ENCODE measurements at places on chromosomes 16 and 17. TPM values are rescaled to one million over a fixed set of nuclear protein-coding genes. Genes with fewer than 3 reads are reported as not detected.

DNA sequence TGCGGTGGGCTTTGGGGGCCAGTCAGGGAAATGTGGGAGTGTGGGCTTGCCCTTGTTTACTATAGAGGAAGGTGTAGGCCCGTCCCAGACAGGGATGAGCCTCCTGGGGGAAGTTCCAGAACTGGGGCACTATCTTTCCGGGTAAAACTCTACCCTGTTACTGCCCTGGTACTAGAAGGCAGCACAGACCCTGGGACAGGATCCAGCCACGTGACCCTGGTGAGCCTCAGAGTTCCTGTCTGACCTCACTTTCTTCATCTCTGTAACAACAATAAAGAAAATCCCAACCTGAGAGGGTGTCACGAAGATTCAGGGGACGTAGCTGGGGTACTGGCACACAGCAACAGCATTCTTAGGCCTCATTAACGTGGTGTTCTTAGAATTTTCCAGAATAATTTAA, 239.6 kb upstream of the FOXF1 start:
- no peak for DNase-seq

DNA sequence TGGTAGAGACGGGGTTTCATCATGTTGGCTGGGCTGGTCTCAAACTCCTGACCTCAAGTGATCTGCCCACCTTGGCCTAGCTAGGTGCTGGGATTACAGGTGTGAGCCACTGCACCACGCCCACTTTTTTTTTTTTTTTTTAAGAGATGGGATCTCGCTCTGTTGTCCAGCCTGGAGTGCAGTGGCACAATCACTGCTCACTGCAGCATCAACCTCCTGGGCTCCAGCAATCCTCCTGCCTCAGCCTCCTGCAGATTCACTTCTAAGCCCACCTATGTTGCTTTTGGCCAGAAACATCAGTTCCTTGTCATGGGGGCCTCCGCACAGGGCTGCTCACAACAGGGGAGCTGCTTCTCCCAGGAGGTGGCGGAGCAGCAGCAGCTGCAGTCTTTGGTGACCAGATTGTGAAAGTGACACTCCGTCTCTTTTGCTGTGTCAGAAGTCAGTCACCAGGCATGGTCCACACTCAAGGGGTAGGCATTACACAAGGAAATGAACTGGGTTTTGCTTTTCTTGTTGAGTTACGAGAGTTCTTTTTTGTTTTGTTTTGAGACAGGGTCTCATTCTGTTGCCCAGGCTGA, 4.5 kb upstream of the NME4 start:
- DNase-seq = no peak

OXLD1 gene
- total RNA-seq = 49.7 TPM

DNA sequence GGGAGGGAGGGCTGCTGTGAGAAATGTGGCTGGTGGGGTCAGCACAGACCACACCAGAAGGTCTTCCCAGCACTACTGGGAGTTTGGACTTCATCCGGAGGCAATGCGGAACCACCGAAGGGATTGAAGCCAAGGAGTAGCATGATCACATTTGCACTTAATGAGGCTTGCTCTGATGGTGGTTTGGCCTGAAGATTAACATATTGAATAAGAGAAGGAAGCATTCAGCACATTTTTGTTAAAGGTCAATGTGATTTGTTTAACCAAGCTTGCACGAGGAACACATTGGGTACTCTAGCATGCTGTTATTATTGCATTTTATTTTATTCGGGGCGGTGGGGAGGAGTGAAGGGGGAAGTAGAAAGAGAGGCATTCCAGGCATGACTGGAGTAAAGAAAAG, 378.6 kb downstream of the UTP18 start:
- no peak for DNase-seq

DNA sequence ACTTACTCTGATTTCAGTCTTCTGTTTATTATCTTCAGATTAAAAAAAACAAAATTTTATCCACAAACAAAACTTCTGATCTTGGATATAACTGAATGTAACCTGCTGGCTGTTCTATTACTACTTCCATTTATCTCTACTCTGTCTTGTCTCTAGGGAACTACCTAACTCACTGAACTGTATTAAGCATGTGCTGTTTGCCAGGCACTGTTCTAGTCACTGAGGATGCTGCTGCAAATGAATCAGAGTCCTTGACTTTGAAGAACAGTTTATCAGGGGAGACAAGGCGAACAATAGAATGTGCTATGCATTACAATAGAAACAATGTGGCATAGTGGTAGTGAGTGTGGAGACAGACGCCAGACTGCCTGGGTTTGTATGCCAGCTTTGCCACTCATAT, 2.3 kb upstream of the ANKRD40 start:
- no peak for DNase-seq

GRCh38 chr17:35080536-35080935, 17.0 kb upstream of the RFFL start:
- no peak for DNase-seq

- peak; percentile 42 for DNase-seq
Measured at GRCh38 chr16:73196670-73197069, 148.7 kb upstream of the ZFHX3 start.

DNA sequence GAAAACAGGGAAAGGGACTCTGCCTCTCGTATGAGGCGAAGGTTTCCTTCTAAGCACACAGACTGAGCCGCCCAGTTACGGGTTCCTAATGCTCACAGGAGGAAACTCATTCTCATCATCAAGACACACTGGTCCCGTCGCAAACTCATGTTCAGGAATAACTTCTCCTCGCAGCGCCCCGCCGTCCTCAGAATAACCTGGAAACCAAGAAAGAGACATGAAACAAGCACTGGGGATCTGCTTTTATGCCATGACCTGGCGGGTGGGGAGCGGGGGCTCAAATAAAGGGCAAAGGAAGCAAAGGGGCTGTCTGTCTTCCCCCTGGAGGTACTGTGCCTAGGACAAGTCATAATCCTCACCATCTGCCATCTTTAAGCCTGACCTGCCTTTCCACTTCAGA, 31.3 kb downstream of the WIPI1 start:
- DNase-seq = no peak

DNA sequence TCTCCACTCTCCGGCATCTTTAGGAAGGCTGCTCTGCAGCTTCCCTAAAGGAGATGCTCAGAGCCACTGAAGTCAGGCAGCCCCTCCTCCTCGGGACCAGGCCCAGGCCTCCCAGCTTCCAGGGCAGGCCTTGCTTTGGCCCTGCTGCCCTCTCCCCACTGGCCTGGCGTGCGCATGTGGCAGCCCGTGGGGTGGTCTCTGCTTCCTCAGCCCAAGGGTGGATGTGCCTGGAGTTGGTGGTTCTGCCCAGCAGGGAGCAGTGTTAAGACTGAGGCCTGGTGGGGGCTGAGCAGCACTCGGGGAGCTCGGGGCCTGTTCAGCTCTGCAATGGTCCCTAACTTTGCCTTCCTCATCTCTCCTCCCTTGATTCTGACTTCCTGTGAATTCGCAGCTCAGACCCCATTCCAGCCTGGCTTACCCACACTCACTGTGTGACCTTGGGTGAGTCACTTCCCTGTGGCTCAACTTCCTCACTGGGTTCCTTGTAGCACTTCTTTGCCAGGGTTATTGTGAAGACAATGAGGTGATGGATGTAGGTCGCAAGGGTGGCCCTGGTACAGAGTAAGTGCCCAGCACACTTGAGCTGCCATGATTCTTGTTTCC, 63.2 kb downstream of the NKD1 start:
- DNase-seq = no peak

DNA sequence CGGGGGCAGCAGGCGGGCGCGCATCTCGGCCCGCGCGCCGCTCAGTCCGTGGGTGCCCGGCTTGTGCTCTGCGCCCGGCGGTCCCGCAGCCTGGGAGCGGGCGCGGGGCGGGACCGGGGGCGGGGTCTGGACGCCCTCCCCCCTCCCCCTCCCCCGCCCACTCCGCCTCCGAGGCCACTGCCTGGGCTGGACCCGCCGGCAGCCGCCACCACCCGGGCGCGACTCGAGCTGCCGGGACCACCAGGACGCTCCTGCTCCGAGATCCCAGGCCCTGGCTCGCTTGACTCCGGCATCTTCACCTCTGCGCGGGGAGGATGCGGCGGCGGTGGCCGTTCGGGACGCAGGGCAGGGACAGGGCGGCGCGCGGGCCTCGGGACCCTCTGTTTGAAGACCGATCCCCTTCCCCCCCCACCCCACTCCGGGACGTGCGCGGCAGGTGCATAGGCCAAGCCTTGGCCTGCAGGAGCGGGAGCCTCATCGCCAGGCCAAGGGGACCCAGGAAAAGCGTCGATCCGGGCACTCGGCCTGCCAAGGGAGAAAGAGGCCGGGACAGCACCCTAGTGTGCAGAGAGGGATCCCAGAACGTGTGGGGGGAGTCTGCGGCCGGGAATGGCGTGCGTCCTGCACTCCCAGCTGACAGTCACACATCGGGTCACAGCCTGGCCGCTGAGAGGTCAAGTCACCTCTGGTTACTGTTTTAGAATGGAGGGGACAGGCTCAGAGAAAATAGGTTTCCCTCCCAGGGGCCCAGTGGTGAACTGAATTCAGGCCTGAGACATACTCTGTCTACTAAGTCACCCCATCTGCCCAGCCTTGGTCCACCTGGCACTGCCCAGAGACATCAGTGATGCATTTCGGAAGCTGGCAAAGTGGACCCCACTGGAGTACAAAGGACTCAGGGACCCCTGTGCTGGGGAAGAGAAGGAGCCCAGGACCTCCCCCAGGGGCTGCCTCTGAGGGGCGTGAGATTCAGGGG, at the start of gene HS3ST6:
Gene HS3ST6, minus strand, starts transcription at position 65 of the 976 bp plus-strand sequence. CDS start 92 bp downstream, outside the sequence.
- no peak for DNase-seq

CBX2 gene
- 16.7 TPM for total RNA-seq
